ENCODE measurements at places on chromosomes 7 and 10.

DNA sequence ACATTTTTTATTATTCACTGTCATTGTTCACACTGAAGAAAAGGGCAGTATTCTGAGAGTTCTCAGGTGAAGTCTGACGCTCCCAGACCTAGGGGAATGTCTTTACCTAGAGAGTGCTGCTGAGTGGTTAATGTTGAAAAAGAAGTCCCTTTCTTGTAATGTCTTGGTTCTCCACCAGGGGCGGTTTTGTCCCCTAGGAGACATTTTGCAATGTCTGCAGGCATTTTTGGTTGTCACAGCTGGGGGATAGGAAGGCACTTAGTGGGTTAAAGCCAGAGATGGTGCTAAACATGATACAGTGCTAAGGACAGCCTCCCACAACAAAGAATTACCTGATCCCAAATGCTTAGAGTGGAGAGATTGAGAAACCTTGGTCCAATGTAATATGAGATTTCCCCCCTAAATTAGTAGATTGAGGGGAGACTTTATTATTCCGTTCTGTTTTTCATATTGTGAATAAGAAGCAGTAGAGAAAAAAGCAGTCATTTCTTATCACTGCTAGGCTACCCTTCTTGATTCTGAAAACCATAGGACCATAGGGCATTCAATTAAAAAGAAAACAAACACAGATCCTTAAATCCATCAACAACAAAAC is 13.1 kb downstream of the UMAD1 start:
- DNase-seq: no peak

DNA sequence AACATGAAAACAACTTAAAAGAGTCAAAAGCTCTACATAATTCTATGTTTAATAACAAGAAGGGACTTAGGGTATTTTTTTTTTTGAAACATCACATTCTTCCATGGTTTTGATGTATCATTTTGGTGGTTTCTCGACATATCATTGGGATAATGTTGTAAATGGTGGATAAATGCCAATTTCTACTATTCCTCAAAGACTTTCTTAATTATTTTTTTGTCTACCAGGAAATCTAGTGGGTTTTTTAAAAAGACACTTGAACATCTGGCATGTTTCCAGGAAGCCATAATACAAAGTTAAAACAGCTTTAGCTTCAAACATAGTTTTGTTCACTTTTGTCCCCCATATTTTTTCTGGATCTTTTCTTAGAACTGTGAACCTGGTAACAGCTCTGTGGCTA is 200.4 kb downstream of the DKK1 start:
- no peak for DNase-seq

DNA sequence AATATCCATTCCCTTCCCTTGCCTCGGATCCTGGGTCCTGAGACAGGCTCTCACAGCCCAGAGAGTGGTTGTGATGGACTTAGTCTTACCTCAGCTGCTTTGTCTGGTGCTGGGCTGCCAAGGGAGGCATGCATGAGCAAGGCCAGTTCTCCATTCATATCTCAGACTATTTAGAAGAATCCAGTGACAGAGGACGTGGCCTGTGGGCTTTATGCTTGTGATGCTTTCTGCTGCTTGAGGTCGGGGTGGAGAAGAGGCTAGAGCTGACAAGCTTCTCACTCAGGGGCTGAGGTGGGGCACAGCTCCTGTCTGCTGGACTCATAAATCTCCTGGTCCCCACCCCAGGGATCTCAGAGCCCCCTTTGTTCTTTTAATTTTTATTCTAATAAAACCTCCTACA is 66.8 kb downstream of the DNAJC12 start:
- DNase-seq: no peak

- no peak for DNase-seq
Measured at GRCh38 chr7:159012353-159013069, 132.2 kb downstream of the VIPR2 start.
